NCI-H226 (cell line): ENCODE measurements at places on chromosomes 5 and 9.

DNA sequence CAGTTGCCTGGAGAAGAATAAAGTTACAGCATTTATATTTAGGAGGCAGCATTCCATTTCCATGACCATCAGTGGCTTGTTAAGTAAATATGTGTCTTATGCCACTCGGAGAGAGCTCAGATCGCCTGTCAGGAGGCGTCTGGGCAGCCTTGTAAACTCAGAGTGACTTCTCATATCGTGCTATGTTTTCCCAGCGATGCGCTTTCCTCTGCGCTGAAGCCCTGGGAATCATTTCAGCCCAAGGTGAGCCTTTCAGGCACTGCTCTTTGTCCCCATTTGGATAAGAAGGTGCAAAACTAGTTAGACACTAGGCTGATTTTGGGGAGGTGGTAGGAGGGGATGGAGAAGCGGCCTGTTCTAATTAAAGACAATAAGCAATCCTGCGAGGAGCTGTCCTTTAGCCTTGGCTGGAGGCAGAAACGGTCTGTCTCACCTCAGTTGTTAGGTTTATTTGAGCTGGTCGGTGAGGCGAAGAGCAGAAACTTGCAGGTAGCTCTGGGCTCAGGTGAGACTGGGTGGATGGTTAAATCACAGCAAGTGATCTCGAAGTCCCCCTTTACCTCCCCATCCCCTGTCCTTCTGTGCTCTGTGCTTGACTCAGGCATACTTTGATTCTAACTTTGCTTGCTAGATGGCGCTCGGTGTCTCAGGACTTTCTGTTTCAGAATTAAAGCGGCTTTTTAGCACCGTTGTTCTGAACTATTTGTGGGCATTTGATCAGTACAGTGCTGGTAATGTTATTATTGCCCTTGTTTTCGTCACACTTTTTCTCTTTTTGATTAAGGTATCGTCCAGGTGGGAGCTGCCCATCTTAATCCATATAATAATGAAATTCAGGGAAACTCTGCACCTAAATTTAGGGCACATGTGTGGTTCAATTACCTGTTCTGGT lies 24.6 kb downstream of the NR2F1 start:
- DNase-seq, result peak; percentile 45

GRCh38 chr5:140251527-140251973 lies 51.4 kb downstream of the PFDN1 start:
- peak; percentile 69 for DNase-seq

DNA sequence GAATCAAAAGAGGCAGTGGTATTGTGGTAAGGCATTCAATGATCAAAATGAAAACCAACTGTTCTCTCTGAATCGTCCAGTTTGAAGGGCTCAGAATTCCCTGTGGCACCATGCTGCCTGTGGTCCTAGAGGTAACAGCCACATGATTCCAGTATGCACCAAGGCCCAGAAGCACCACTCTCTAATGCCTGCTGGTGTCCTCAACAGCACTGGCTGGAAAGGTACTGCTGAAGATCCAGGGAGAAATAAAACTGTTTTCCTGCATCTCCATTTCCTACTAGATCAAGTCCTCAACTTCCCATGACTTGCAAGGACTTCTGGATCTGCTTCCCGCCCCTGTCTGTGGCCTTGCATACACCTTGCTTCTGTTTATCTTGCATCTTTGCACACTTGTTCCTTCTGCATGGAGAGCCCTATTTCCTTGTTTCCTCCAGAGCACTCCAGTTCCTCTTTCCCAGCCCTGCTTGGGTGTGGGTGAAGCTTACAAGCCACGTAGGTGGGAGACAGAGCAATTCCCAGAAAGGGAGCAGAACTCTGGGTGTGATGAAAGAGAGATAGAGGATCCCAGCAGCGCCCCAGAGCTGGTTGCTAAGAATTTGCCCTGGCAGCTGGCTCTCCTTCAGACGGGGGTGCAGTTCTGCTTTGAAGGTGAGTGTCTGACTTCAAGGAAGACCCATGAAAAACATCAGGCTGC lies 41.0 kb upstream of the EQTN start:
- DNase-seq, result no peak

GRCh38 chr5:61030163-61030482 lies 85.1 kb downstream of the NDUFAF2 start:
- DNase-seq, result no peak

GRCh38 chr9:113932906-113933584 lies 56.9 kb downstream of the ZNF618 start:
- no peak for DNase-seq

GRCh38 chr5:96157077-96157780 lies 195.6 kb upstream of the ELL2 start:
- no peak for DNase-seq

DNA sequence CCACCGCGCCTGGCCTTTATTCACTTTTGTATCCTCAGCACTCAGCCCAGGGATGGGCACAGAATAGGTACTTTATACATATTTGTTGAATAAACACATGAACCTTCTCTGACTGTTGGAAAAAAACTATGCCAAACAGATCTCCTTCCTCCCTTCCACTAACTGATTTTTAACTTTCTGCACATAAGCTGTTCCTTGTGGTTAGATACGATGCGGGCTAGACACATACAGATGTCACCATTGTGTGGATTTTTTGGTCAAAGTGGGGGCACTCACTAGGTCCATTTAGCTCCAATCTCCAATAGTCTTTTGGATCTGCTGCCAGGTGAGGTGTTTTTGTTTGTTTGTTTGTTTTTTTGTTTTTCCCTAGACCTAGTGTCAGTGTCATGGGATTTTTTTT lies 5.1 kb downstream of the TEX48 start:
- DNase-seq, result no peak

DNA sequence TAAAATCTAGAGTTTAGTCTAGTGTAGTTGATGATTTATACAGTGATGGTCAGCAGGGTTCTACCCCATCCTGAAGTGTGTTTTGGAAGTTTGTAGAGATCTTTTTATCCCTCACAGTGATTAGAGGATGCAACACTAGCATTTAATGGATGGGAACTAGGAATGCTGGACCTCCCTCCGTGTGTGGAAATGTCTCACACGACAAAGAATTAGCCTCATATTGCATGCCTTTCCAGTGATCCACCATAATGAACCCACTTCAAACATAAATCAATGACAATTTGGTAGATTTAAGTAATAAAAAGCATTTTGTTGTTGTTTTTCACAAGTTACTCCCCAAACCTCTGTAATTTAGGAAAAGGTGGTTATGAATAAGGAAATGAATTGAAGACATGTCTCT lies 82.5 kb upstream of the LMNB1 start:
- DNase-seq, result no peak

- no peak for DNase-seq
Observed at GRCh38 chr5:126334760-126335159, 88.4 kb upstream of the GRAMD2B start.

- DNase-seq, result no peak
Observed at GRCh38 chr9:94801234-94801633, 74.7 kb downstream of the AOPEP start.

GRCh38 chr5:132718544-132719312 lies 18.6 kb downstream of the KIF3A start:
- DNase-seq, result no peak

DNA sequence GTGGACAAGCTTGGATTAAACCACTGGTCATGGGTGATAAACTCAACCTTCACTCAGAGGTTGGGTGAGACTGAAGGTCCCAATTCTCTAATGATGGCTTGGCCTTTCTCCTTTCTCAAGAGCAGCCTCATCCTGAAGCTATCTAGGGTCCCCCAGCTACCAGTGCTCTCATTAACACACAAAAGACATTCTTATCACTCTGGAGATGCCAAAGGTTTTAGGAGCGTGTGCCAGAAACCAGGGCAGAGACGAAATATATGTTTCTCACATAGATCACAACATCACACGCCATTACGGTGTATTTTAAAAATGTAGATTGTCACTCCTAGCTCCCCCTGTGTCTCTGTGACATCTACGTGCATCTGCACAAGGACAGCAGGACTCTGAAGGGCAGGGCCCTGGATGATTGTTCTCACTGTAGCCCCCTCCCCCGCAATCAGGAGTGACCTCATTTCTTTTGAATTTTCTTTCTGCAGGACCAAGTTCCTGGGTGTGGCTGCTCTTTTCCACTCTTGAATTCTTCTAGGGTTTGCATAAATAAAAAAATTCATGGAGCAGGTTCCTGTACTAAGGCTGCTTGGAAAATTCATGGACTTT lies 311.3 kb downstream of the GADD45G start:
- DNase-seq, result peak; percentile 38

DNA sequence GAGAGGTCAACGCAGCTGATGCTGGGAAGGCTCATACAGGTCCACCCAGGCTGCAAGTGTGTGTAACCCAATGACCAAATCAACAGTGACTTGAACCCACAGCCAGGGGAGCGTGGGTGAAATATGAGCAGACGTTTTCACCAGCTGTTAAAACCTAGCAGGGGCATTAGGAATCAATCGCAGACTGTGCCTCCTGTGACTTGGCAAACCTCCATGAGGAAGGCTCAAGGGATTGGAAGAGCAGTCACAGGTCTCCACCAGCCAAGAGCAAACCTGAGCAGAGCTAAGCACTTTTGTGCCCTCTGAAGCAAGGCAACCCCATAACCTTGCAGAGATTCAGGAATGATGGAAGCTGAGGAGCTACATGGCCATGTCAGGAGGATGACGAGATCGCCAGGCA lies 25.5 kb downstream of the INSYN2B start:
- DNase-seq, result no peak

DNA sequence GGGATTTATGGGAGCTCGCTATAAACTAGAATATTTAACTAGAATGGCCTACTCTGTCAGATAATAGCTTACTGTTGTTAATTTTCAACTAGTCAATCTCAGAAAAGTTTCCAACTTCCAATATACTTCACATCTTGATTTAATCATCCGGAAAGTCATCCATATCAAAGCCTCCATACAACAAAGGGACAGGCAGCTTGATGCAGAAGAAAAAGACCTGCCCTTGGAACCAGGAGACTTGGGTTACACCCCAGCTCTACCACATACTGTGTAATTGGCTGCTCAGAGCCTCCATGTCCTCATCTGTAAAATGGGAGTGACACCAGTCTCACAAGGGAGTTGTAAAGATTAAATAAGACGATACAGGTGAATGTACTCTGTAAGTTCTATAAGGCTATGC lies 1.9 kb downstream of the PTPN3 start:
- no peak for DNase-seq

- no peak for DNase-seq
Observed at GRCh38 chr5:141780952-141781781, 97.0 kb downstream of the PCDH1 start.

- DNase-seq, result no peak
Observed at GRCh38 chr5:36944607-36945225, 68.1 kb downstream of the NIPBL start.

- DNase-seq, result peak; percentile 66
Observed at GRCh38 chr5:39523821-39524220, 99.0 kb upstream of the DAB2 start.

DNA sequence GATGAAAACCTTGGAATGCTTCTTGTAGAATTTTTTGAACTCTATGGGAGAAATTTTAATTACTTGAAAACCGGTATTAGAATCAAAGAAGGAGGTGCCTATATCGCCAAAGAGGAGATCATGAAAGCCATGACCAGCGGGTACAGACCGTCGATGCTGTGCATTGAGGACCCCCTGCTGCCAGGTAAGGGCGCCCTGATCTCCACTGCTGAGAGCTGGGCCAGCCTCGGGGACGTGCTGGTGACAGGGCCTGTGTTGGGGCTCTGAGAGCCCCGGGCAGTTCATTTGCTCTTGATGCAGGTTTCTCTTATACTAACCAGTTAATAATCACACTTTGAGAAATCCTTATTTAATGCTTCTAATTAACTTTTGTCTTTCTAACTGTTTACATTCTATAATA lies 33.0 kb downstream of the TENT4A start:
- no peak for DNase-seq

DNA sequence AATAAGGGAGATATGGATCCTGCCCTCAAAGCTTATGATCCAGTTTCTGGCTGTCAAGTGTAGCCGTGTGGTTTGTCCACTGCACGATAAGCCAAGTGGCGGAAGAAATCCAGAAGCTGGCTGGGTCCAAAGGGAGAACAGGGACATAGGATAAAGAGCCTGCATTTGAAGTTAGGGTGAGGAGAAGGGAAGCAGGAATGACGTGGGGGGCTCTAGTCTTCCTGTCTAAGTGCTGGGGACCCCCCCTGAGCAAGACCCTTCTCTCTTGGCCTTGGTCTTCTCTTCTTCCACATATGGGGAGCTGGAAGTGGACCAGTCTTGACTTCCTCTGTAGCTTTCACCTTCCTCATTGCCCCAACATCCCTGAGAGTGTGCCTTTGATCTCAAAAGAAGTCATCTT lies 186.6 kb downstream of the FSTL4 start:
- DNase-seq, result no peak

DNA sequence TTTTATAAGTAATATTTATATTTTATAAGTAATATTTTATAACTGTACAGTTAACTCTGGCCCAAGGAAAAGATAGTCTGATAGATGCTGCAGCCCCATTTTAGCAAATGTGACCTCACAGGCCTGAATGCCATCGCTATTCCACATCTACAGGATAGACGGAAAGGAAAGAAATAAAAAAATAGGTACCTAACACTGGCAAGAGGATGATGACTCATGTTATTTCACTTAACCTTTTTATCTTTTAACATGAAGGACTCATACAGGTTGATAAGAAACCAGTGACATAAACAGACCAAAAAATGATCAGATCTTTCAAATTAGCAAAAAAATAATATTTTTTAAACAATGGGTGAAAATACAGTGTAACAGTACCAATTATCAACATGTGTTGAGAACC lies 2.7 kb downstream of the CD274 start:
- DNase-seq, result peak; percentile 22

DNA sequence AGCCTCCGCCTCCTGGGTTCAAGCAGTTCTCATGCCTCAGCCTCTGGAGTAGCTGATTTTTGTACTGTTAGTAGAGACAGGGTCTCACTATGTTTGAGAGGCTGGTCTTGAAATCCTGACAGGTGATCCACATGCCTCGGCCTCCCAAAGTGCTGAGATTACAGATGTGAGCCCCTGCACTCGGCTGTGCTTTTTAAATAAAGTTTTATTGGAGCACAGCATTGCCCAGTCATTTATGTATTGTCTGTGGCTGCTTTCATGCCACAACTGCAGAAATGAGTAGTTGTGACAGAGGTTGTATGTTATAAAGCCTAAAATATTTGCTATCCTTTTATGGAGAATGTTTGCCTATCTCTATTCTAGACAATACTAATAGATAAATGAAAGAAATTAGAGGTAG lies 169.2 kb downstream of the AOPEP start:
- no peak for DNase-seq

DNA sequence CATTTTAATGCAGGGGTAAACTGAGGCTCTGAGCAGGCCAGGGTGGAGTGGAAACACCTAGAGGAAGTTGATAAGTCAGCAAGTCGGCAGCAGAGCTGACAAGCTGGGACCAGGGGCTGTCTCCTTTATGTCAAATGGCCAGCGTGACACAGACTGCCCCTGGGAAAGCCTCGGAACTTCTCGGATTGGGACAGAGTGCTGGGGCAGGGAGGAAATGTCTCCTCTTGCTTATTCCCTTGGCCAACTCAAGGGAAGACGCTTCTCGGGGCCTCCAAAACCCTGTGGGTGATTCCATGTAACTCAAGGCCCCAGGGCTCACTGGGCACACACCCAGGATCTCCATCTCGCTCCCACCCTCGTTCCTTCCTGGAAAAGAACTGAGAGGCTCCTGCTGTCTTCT lies 25.4 kb upstream of the ANXA6 start:
- no peak for DNase-seq
